ENCODE measurements at places on chromosomes 2 and 18.

- DNase-seq, result peak; percentile 87
Observed at GRCh38 chr2:62266433-62267038, 70.6 kb downstream of the B3GNT2 start.

DNA sequence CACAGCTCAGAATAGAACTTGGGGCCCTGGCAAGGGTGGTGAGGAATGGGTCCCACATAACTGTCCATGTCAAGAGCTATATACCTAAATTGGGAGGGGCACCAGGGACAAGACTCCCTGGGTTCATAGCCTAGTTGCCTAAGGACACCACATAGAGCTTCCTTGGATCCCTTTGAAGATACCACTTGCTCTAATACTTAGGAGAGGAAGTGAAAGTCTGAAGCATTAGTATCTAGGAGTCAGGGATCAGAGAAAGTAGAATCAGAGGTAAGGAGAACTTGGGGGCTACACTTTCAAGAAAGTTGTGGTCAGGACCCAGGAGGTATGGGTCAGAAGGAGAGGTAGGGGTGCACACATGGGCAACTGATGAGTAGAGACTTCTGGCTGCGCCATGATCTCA is 318.2 kb upstream of the SLC39A10 start:
- DNase-seq, result no peak

- no peak for DNase-seq
Observed at GRCh38 chr2:83112858-83113257, 1346.2 kb downstream of the SUCLG1 start.

DNA sequence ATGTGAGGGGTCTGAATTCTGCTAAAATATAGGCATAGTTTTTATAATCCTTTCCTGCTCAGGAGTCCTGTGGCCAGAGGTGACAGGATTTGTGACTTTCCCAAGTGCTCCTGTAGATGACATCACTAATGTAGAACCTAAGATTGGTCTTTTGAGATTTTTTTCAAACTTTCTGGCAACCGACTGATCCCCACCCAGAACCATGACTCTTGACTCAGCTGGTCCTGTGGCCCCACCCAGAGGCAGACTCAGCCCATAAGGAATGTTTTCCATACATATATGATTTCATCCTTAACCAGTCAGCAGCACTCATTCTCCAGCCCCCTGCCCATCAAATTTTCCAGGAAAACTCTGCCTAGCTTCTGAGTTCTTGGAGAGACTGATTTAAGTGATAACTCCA is 46.8 kb downstream of the COMMD1 start:
- no peak for DNase-seq

- peak; percentile 75 for DNase-seq
Observed at GRCh38 chr18:54775686-54776085, 52.6 kb upstream of the RAB27B start.

- no peak for DNase-seq
Observed at GRCh38 chr18:23032030-23032582, 99.0 kb downstream of the RBBP8 start.

GRCh38 chr18:41146301-41146700 is 808.7 kb upstream of the PIK3C3 start:
- no peak for DNase-seq

DNA sequence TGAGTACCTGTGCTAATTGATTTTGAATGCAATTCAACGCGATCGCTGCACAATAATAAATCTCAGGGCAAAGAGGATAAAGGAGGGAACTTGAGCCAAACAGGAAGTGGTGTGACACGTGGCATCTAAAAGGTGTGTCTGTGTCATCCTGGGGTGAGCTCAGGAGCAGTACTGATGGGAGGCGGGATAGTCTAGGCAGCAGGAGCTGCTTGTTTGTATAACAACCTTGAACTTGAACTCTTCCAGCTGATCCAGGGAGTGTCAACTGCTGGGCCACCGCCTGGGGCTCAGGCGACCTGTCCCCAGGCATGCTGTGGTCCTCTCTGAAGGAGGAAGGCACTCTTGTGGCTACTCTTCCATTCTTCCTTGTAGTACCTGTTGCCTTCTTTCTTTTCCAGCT is 61.2 kb downstream of the BOD1L2 start:
- DNase-seq, result no peak

DNA sequence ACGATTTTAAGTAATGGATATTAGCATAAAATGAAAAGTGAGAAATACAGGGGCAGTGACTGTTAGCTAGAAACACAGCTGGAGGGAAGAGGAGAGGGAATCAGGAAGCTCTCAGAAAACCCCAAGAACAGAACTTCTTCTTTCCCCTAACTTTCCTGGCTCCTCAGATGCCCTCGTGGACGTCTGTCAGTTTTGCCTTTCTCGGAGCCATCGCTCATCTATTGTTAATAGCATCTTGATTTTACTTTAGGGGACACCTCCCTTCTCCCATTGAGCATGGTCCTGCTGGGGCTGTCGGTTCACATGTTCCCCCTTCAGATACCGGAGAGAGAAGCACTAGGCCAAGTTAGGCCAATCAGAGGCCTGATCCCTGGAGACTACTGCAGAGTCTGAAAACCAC is 2.3 kb upstream of the PLEK start:
- no peak for DNase-seq

GRCh38 chr2:101486258-101486701 is 11.4 kb upstream of the RFX8 start:
- no peak for DNase-seq

- no peak for DNase-seq
Observed at GRCh38 chr2:205066081-205066480, 520.8 kb downstream of the PARD3B start.

- DNase-seq, result no peak
Observed at GRCh38 chr2:148623086-148623485, 21.5 kb upstream of the EPC2 start.

- no peak for DNase-seq
Observed at GRCh38 chr2:105496271-105496670, 97.4 kb upstream of the FHL2 start.

Data from ACHN (cell line).